ENCODE measurements at places on chromosomes 2 and 18. TPM values are rescaled to one million over a fixed set of nuclear protein-coding genes. Genes with fewer than 3 reads are reported as not detected.
A peak's percentile ranks its signal among the peaks of the same experiment; 100 is the strongest.

Gene SLC4A5
- total RNA-seq = 12.2 TPM

- DNase-seq = no peak
- H3K4me3 ChIP-seq = no peak overlapping the region
- H3K36me3 ChIP-seq = no peaks in the 10 kb centered on the region
- H3K27me3 ChIP-seq = no peaks in the 10 kb centered on the region
Measured at GRCh38 chr18:49021433-49022129, 70.8 kb upstream of the SMAD7 start.

DNA sequence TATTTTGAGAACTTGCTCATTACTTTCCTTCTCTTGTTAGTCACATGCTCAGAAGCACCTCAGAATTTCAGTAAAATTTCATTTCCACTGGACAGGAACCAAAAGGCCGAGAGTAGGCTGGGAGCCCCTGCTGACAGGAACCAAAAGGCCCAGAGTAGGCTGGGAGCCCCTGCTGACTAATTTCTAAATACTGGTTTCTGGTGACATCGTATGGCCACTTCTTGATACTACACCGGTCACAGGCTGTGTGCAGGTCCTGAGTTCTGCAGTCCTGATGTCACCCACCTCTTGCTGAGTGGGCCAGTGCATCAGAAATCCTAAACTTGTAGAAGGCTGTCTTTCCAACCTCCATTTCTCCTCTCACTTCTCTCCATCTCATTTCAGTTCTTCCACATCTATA is 17.7 kb upstream of the EN1 start:
- no peak overlapping the region for H3K27ac ChIP-seq
- no peak overlapping the region for H3K4me3 ChIP-seq
- H3K4me1 ChIP-seq = no peaks in the 10 kb centered on the region
- H3K36me3 ChIP-seq = no peaks in the 10 kb centered on the region
- H3K27me3 ChIP-seq = no peaks in the 10 kb centered on the region

Gene FOXD4L1
- total RNA-seq = not detected

DNA sequence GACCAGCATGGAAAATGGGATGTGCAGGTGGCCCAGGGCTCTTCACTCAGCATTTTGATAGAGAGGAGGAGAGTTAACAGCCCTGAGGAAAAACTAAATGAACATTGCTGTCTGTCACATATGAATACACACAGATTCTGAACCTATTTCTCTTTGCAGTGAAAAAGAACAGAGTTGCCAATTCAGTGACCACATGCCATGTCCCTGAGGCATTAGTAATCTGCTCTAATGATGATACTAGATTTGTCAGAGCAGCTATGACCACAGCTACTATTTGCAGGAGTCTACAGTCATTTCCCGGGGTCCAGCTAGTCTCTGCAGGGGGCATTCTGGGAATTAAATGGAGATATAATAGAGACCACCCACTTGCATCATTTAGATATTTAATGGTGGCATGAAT is 267.6 kb downstream of the TMX3 start:
- H3K4me1 ChIP-seq = no peaks in the 10 kb centered on the region
- no peaks in the 10 kb centered on the region for H3K36me3 ChIP-seq
- no peak overlapping the region for H3K4me3 ChIP-seq
- H3K27me3 ChIP-seq = no peaks in the 10 kb centered on the region

DNA sequence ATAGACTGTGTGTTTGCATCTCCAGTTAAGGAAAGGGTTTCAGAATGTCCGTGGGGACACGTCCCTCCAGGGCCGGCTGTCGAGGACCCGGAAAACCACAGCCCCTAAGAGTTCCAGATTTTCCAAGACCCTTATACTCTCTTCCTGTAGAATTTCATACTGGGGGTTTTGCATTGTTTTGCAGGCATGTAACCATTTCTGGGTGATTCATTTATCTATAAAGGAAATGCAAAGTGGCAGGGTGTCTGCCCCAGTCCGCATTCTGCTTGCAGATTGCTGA is 8.5 kb downstream of the SP9 start:
- H3K36me3 ChIP-seq = peaks cover 1% of the 10 kb centered on the region
- no peak overlapping the region for H3K4me3 ChIP-seq
- no peak for DNase-seq
- peaks cover 58% of the 10 kb centered on the region for H3K27me3 ChIP-seq
- no peak overlapping the region for H3K27ac ChIP-seq

DNA sequence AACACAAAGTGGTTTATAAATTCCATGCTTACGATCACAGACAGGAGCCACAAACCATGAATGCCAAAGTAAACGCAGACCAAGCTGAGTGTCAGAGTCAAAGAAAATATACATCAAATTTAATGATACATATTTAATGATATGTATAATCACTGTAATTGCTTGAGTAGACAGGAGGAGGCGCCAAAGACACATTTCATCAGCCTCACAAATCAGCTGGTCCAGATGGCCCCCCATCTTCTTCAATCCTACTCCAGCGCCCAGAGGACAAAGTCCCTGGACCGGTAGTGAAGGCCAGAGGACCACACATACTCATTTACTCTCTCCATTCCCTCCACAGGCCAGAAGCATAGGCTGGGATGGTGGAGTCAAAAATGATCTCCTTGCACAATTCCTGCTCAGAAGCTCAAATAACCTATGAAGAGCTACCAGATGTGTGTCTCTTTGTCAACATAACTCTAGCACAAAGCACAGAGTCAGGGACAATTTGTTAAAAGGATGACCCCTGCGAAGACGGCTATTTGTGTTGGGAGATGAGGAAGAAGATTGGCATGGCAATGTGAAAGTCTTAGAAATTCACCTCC is 149.3 kb upstream of the PGAP1 start:
- no peaks in the 10 kb centered on the region for H3K27me3 ChIP-seq
- DNase-seq = no peak
- H3K4me3 ChIP-seq = no peak overlapping the region
- peak overlapping the region; percentile 12 for H3K27ac ChIP-seq
- peaks cover 22% of the 10 kb centered on the region for H3K4me1 ChIP-seq

Gene UGT1A3
- total RNA-seq = not detected

- H3K27ac ChIP-seq = no peak overlapping the region
- peaks cover 76% of the 10 kb centered on the region for H3K27me3 ChIP-seq
- H3K4me1 ChIP-seq = no peaks in the 10 kb centered on the region
- no peak for DNase-seq
Measured at GRCh38 chr18:62325806-62326645, 916 bp downstream of the TNFRSF11A start.

GRCh38 chr18:69961718-69962117 is 14.0 kb upstream of the CD226 start:
- H3K27ac ChIP-seq = no peak overlapping the region
- no peaks in the 10 kb centered on the region for H3K27me3 ChIP-seq
- H3K4me3 ChIP-seq = no peak overlapping the region
- H3K4me1 ChIP-seq = peaks cover 2% of the 10 kb centered on the region
- DNase-seq = no peak

- H3K36me3 ChIP-seq = no peaks in the 10 kb centered on the region
- no peak for DNase-seq
- H3K27me3 ChIP-seq = no peaks in the 10 kb centered on the region
- no peak overlapping the region for H3K27ac ChIP-seq
- no peaks in the 10 kb centered on the region for H3K4me1 ChIP-seq
- no peak overlapping the region for H3K4me3 ChIP-seq
Measured at GRCh38 chr2:122851161-122851560, 1095.7 kb downstream of the TSN start.

GRCh38 chr18:62337336-62337735 is 12.2 kb downstream of the TNFRSF11A start:
- H3K36me3 ChIP-seq = no peaks in the 10 kb centered on the region
- H3K4me1 ChIP-seq = no peaks in the 10 kb centered on the region
- no peak for DNase-seq

- H3K27ac ChIP-seq = no peak overlapping the region
- H3K36me3 ChIP-seq = no peaks in the 10 kb centered on the region
- peaks cover 8% of the 10 kb centered on the region for H3K4me1 ChIP-seq
- no peak for DNase-seq
Measured at GRCh38 chr2:134416637-134417036, 162.8 kb downstream of the MGAT5 start.

Gene HNMT
- 41.1 TPM for total RNA-seq

Gene DSEL
- total RNA-seq = 7.9 TPM

GRCh38 chr18:50465211-50466153 is 90.6 kb downstream of the SKA1 start:
- no peak for DNase-seq
- H3K4me3 ChIP-seq = no peak overlapping the region
- no peak overlapping the region for H3K27ac ChIP-seq
- H3K36me3 ChIP-seq = no peaks in the 10 kb centered on the region
- no peaks in the 10 kb centered on the region for H3K27me3 ChIP-seq

Gene MC2R
- not detected for total RNA-seq

GRCh38 chr2:143177096-143177786 is 48.0 kb downstream of the ARHGAP15 start:
- no peaks in the 10 kb centered on the region for H3K4me1 ChIP-seq
- no peak for DNase-seq
- H3K27me3 ChIP-seq = no peaks in the 10 kb centered on the region
- H3K36me3 ChIP-seq = no peaks in the 10 kb centered on the region
- no peak overlapping the region for H3K27ac ChIP-seq

DNA sequence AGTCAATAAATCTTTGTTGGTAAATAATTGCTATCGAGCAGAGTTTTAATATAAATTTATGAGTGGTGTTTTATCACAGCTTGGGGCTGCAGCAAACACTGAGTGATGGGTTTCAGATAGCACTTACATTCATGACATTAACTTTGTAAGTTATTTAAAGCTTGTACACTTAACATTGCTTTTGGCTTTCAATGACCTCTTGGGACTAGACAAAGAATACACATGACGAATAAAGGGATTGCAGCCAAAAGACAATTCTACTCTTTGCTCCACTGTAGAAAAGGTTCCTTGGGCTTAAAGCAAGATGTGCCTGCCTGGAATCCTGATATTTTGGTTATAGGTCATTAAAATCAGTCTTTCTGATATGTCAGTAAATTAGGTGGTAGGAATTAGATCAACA is 299.5 kb downstream of the GBX2 start:
- H3K27ac ChIP-seq = no peak overlapping the region
- H3K4me3 ChIP-seq = no peak overlapping the region
- H3K4me1 ChIP-seq = no peaks in the 10 kb centered on the region
- H3K36me3 ChIP-seq = no peaks in the 10 kb centered on the region

GRCh38 chr2:144358979-144359541 is 160.9 kb downstream of the ZEB2 start:
- no peak overlapping the region for H3K27ac ChIP-seq
- no peaks in the 10 kb centered on the region for H3K36me3 ChIP-seq
- DNase-seq = no peak
- H3K4me1 ChIP-seq = peaks cover 11% of the 10 kb centered on the region
- H3K4me3 ChIP-seq = no peak overlapping the region

DNA sequence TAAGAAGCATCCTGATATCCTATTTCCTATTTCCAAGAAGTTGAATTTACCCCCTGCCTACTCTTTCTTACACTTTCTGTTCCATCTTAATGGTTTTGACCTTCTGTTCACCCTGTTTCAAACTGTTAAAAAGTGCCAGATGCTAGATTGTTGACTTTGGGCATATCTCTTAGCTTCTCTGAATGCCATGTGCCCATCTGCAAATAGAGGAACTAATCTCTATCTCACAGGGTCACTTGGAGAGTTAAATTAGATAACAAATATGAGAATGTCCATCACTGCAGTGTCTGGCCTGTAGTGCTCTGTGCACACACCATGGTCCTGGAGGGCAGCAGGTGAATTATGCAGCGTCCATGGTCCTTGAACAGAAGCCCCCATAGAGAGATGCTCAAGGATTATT is 83.8 kb downstream of the LRATD1 start:
- H3K27ac ChIP-seq = no peak overlapping the region
- no peaks in the 10 kb centered on the region for H3K27me3 ChIP-seq
- no peaks in the 10 kb centered on the region for H3K4me1 ChIP-seq
- no peak overlapping the region for H3K4me3 ChIP-seq
- no peaks in the 10 kb centered on the region for H3K36me3 ChIP-seq
- DNase-seq = no peak

DNA sequence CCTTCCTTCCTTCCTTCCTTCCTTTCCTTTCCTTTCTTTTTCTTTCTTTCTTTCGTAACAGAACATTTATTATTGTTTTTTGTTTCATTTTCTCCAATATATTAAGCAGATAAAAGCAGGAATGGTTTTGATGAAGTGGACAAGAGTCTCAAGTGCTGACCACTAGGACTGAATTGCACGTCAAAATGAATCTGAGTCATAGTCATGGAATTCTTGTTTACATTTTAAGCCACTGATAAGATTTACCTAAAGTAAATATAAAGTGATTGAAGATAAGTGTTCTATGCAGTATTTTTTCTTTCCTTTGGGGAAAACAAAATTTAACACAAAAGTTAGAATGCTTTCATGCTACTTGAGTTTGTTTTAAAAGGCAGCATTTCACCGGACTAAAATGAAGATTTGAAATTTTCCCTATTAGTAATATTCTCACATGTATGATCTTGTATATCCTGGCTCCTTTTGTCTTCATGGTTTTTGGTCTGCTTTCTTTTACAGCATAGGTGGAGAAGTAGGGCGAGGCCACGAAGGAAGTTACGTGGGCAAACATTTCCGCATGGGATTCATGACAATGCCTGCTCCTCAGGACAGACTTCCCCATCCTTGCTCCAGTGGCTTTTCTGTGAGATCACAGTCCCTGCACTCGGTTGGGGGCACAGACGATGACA is 113.5 kb downstream of the NYAP2 start:
- H3K27me3 ChIP-seq = no peaks in the 10 kb centered on the region
- no peak overlapping the region for H3K27ac ChIP-seq
- DNase-seq = no peak
- no peaks in the 10 kb centered on the region for H3K4me1 ChIP-seq

- no peaks in the 10 kb centered on the region for H3K36me3 ChIP-seq
- no peak overlapping the region for H3K27ac ChIP-seq
- no peaks in the 10 kb centered on the region for H3K27me3 ChIP-seq
- H3K4me1 ChIP-seq = no peaks in the 10 kb centered on the region
- DNase-seq = no peak
Measured at GRCh38 chr2:60819155-60819862, 62.1 kb upstream of the REL start.

GRCh38 chr2:43131051-43131889 is 95.1 kb downstream of the ZFP36L2 start:
- H3K27ac ChIP-seq = peak overlapping the region; percentile 63
- no peak overlapping the region for H3K4me3 ChIP-seq
- H3K4me1 ChIP-seq = peaks cover 16% of the 10 kb centered on the region
- H3K36me3 ChIP-seq = no peaks in the 10 kb centered on the region

GRCh38 chr2:239579524-239580198 is 178.8 kb upstream of the HDAC4 start:
- peaks cover 3% of the 10 kb centered on the region for H3K4me1 ChIP-seq
- no peak overlapping the region for H3K4me3 ChIP-seq
- H3K36me3 ChIP-seq = no peaks in the 10 kb centered on the region
- H3K27ac ChIP-seq = no peak overlapping the region

- no peak overlapping the region for H3K27ac ChIP-seq
- H3K4me1 ChIP-seq = no peaks in the 10 kb centered on the region
- no peaks in the 10 kb centered on the region for H3K36me3 ChIP-seq
- H3K4me3 ChIP-seq = no peak overlapping the region
- no peak for DNase-seq
Measured at GRCh38 chr2:168525020-168525419, 68.9 kb downstream of the CERS6 start.

- no peak overlapping the region for H3K27ac ChIP-seq
- no peak overlapping the region for H3K4me3 ChIP-seq
- H3K4me1 ChIP-seq = no peaks in the 10 kb centered on the region
- no peaks in the 10 kb centered on the region for H3K27me3 ChIP-seq
- no peaks in the 10 kb centered on the region for H3K36me3 ChIP-seq
Measured at GRCh38 chr2:181438261-181438660, 18.9 kb upstream of the ITGA4 start.

GRCh38 chr18:37397814-37398213 is 167.8 kb downstream of the CELF4 start:
- DNase-seq = no peak
- H3K27me3 ChIP-seq = peaks cover 14% of the 10 kb centered on the region
- no peak overlapping the region for H3K27ac ChIP-seq
- no peak overlapping the region for H3K4me3 ChIP-seq

- H3K36me3 ChIP-seq = no peaks in the 10 kb centered on the region
- H3K27me3 ChIP-seq = no peaks in the 10 kb centered on the region
Measured at GRCh38 chr2:67645280-67646138, 248.4 kb downstream of the ETAA1 start.

Gene POTEC
- not detected for total RNA-seq
